ENCODE measurements at places on chromosomes 7 and 10.
A peak's percentile ranks its signal among the peaks of the same experiment; 100 is the strongest.

DNA sequence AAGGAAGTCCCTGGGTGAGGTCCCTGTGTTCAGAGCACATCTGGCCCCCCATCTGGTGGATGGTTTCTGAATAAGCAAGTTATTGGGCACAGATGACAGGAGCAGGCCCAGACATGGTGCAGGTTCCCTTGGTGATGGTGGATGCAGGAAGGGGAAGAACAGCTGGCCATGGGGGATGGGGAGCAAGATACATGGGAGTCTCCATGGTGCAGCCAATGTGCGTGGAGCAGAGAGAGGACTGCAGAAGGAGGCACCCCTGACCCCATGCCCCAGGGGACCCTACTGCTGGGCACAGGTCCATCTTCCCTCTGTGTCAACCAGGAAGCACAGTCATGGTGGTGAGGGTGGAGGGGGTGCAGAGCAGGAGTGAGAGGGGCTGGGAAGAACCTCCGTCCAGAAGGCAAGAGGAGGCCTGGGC, 43.8 kb upstream of the RABGEF1 start:
- DNase-seq: no peak

DNA sequence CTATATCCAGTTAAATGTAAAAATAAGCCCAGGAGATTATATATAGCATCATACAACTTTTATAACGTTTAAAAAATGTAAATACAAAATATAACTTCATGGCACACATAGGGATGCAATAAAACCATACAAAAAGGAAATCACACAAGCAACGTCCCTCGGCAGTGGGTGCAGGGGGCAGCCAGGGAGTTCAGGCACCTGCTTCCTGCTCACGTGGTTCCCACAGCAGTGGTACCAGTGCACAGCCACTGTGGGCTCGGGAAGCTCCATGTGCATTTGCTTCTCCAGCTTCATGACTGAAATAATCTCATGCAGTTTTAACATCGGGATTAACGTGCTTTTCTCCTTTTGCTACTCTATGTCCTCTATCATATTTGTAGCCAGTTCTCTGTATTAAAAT, 255.5 kb upstream of the CXCL12 start:
- no peak for DNase-seq

DNA sequence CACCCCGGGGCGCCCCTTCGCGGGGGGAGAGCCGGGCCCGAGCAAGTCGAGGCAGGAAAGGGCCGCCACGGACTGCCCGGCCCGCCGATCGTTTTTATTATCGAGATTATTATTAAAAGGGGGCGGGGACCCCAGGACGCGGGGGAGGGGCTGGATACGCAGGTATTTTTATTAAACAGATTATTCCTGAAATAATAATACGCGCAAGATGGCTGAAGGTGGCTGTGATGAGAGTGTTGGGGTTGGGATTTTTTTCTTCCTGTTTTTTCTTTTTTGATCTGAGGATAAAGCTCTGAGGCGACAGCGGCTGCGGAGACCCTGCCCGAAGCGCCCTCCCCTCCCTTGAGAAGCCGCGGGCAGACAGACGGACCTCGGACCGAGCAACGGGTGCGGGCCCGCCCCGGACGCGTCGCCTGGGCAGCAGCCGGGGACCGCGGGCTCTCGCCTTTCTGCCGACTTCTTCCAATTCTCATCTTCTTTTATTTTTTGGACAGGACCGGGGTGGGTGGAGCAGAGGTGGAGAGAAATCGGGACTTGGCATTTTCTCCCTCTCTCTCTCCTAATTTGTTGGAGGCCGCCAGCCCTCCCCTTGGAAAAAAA, 1.4 kb upstream of the TRIM8 start:
- no peak for DNase-seq

- DNase-seq: no peak
Observed at GRCh38 chr10:43394868-43395267, 14.1 kb downstream of the HNRNPF start.

GRCh38 chr7:97506728-97507127, 225.2 kb upstream of the TAC1 start:
- DNase-seq: no peak

GRCh38 chr10:62083412-62084267, 182.1 kb downstream of the ARID5B start:
- peak; percentile 77 for DNase-seq

GRCh38 chr7:70193514-70193913, 595.2 kb downstream of the AUTS2 start:
- peak; percentile 17 for DNase-seq

- DNase-seq: no peak
Observed at GRCh38 chr7:120990468-120991118, 2.1 kb downstream of the CPED1 start.

GRCh38 chr10:14302035-14302434, 28.7 kb downstream of the FRMD4A start:
- DNase-seq: no peak

DNA sequence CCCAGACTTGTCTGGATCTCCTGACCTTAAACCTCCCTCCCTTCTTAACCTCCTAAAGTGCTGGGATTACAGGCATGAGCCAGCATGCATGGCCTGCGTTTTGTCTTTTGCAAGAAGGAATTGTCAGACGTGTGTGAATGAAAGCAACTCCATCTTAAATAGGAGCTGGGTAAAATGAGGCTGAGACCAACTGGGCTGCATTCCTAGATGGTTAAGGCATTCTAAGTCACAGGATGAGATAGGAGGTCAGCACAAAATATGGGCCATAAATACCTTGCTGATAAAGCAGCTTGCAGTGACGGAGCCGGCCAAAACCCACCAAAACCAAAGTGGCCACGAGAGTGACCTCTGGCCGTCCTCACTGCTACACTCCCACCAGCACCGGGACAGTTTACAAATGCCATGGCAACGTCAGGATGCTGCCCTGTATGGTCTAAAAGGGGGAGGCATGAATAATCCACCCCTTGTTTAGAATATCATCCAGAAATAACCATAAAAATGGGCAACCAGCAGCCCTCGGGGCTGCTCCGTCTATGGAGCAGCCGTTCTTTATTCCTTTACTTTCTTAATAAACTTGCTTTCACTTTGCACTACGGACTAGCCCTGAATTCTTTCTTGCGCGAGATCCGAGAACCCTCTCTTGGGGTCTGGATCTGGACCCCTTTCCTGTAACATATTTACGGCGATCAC, 41.2 kb upstream of the SDK1 start:
- DNase-seq: no peak

DNA sequence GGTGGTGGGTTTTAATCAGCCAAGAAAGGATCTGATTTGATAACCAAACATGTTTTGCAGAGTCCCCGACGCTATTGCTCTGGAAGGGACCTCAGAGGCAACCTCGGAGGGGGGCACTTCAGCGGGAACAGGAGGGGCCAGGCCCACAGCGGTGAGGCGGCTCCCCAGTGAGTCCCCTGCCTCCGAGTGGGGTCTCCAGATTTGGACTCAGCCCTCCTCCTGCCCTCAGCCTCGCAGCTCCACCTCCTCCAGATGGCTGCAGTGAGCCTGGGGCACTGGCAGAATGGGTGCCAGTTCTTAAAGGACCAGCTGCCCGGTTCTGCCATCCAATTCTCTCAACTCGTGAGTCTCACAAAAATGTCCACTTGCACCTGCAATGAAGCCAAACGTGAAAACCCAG, 61.0 kb upstream of the NANOS1 start:
- DNase-seq: no peak

GRCh38 chr10:84341983-84342382, 13.6 kb downstream of the CCSER2 start:
- no peak for DNase-seq

- DNase-seq: no peak
Observed at GRCh38 chr7:158663428-158663741, 41.2 kb downstream of the NCAPG2 start.

GRCh38 chr10:6320320-6321010, 117.7 kb downstream of the PFKFB3 start:
- DNase-seq: no peak

- DNase-seq: no peak
Observed at GRCh38 chr7:138745189-138745588, 44.0 kb upstream of the SVOPL start.

DNA sequence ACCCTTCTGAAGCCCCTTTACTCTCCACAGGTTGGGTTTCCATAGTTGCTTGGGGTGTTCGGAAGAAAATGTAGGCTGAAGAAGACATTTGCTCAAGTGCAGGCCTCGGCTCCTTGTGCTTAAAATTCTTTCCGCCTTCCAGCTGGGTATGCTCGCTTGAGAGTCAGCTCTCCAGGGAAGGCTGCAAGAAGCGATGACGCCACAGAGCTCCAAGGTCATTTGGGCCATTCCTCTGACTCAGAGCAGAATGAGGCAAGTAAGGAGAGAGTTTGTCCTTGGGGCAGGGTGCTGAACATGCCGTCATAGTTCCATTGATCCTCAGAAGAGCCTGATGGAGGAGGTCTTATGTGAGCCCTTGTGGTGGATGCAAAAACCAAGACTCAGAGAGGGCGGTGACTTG, 27.4 kb upstream of the HSPA12A start:
- DNase-seq: no peak

GRCh38 chr7:41656366-41656765, 46.5 kb downstream of the INHBA start:
- DNase-seq: no peak

- DNase-seq: no peak
Observed at GRCh38 chr7:151024435-151025056, at the start of gene ATG9B. Gene ATG9B, minus strand, starts transcription at chr7:151024494. Its CDS starts 71 bp downstream, at chr7:151024423.
